ENCODE measurements at places on chromosomes 11 and 22.

DNA sequence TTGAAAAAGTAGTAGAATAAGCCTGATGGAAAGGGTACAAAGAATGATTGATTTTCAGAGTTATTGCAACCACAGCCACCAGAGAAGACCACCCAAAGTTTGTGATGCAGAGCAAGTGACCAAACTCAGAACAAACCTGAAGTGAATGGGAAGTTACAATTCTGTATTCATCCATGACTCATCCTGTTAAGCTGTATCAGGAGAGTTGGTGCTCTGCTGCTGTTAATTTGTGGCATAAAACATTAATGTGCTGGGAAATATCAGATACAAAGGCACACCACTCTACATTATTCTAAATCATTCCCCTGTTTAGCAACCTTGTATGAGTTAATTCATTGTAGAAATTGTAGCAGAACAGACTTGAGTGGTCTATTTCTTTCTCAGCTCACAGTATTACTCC, 19.6 kb upstream of the PDGFD start:
- no peak for DNase-seq

DNA sequence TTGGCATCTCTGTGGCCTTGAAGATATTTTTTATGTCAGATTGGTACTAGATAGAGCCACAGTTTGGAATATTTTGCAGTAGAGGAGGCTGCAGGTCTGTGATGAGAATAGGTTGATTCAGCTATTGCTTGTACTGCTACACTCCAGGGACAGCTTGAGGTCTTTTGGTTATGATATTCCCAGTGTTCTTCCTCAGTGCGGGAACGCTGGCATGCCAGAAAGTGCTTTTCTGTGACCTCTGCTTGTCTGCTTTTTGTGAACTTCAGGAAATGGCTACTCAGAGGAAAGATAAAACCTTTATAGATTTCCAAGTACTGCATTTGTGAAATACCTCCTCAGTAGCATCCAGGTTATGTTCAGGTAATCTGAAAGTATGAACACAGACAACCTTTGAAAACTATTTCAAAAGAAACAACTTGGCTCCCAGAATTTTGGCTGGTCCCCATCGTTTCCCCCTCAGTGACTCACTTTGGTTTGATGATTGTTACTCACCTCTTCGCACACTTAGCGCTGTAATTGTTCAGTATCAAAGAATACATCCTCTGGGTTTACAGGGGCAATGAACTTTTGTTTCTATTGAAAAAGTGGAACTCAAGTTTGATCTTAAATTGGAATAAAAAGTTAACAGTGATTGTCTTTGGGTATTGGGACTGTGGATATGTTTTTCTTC, 191.4 kb downstream of the HIPK3 start:
- no peak for DNase-seq

DNA sequence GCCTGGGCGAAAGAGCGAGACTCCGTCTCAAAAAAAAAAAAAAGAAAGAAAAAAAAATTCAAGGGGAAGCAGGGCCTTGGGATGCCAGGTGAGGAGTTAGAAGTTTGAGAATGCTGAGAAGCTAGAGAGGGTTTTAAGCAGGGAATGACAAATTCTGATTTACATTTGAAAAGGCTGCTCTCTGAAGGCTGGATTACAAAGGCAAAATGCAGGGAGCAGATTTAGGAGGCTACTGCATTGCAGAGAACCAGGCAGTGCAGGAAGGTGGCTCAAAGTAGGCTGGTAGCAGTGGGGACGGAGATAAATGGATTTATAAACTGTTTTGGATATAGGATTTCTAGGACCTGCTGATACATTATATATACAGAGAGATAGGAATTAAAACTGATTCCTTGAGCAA, 66.6 kb downstream of the KCNC1 start:
- DNase-seq: no peak

- no peak for DNase-seq
Measured at GRCh38 chr22:36818010-36818642, 1.3 kb upstream of the PVALB start.

GRCh38 chr11:123760894-123761293, 6.6 kb upstream of the OR6X1 start:
- DNase-seq: no peak

- no peak for DNase-seq
Measured at GRCh38 chr11:12206529-12206928, 96.1 kb downstream of the MICAL2 start.

DNA sequence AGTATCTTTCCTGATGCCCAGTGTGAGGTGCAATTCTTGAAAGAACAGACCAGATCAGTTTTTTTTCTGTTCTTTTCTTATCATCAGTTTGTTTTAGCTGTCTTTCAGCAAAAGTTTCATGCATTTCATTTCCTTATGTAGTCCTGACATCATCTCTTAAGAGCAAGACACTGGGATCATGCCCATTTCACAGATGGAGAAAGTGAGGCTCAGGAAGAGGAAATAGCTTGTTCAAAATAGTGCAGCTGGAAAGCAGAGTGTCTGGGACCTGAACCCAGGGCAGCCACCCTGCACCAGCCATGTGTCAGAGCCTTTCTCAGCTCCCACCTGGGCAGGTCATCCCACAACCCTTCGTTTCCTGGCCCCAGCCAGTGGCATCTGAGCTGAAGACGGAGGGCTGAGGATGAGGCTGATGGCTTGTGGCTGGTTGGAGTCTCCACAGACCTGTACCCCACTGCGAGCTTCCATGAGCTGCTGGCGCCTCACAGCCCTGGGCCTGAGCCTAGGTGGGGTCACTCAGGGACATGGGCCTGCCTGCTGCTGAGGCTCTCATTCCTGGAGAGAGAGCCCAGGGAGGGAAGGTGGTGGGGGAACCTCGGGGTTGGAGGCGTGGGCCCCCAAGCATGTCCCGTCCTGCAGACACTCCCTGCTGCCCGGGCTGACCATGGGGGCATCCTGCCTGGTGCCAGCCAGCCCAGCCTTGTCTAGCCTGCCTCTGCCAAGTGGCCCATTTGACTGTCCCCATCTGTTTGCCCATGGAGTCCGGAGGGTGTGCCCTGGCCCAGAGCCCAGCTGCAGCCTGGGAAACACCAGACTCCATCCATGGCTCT, 61.8 kb downstream of the SMIM38 start:
- DNase-seq: no peak

- DNase-seq: no peak
Measured at GRCh38 chr11:26820739-26821138, 98.9 kb upstream of the SLC5A12 start.

GRCh38 chr11:94678901-94679300, 89.3 kb upstream of the AMOTL1 start:
- no peak for DNase-seq

- no peak for DNase-seq
Measured at GRCh38 chr22:29268511-29269229, 602 bp downstream of the EWSR1 start.

GRCh38 chr11:61153593-61154095, 7.6 kb downstream of the VPS37C start:
- DNase-seq: no peak

DNA sequence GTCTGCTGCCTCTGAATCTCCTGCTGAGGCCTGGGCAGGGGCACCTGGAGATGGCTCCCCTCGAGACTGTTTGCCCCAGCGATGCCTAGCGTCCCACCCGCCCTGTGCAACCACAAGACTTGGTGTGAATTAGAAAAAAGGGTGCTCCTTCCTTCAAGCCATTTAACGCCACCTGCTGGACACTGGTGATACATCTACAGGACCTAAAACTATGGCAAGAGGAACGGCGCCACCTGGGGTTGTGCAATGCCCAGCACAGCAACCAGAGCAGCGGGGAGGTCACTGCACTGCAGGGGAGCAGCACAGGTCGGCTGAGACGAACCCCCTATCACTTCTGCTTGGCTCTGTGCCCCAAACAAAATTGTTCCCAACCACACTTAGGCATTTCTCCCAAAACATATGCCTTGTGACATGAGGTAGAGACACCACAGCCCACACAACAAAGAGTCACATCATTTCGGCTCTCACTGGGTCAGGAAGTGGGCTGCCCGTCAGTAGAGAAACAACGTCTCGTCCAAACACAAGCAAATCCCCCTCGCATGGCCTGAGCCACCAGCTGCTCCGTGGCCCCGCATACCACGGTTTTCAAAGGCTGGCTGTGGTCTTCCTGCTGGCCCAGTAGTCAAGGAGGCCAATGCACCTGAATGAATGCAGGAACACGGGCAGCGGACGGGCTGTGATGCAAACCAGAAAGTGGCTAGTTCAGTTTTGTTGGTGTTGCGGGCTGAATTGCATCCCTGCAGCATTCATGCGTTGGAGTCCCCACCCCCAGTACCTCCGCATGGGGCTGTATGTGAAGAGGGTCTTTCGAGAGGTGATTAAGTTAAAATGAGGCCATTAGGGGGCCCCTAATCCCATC, 171.9 kb downstream of the SHANK2 start:
- no peak for DNase-seq

DNA sequence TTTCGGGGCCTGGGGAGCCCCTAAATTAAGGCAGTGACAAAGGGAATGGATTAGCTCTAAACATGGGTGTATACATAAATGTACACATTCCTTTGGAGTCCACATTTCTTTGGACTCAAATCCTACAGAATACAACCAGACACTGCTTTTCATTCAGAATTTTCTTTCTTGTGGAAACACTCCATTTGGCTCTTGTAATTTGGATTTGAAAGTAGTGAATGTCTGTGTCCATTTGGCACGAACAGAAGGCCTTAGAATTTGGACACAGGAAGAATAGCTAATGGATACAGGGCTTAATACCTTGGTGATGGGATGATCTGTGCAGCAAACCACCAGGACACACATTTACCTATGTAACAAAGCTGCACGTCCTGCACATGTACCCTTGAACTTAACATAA, 399.5 kb downstream of the NELL1 start:
- no peak for DNase-seq

GRCh38 chr11:84136926-84137325, 850.8 kb upstream of the CCDC90B start:
- DNase-seq: no peak

Measured in gastrocnemius medialis (tissue), 4 donors.